Fibroblast of mammary gland (primary cell): ENCODE measurements at places on chromosomes 13 and 19.

DNA sequence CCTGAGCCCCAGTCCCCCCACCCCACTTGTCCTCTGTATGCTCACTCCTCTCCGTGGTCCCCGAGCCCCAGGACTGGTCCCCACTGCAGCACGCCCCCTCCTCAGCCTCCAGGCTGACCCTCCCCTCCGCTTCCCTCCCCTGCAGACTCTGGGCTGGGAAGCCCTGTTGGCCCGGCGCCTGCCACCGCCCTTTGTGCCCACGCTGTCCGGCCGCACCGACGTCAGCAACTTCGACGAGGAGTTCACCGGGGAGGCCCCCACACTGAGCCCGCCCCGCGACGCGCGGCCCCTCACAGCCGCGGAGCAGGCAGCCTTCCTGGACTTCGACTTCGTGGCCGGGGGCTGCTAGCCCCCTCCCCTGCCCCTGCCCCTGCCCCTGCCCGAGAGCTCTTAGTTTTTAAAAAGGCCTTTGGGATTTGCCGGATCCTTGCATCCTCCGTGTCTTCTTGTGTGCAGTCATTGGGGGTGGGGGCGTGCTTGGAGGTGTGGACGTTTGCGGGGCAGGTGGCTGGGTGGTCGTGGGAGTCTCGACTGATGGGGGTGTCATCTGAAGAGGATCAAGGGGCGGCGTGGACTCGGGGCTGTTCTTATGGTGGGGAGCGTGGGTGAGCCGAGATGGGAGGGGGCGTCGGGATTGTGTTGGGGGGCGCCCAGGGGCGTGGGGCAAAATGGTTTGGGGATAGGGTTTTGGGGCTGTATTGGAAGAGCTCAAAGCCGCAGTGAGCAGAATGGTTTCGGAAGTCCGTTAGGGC, 3.5 kb downstream of the PTGER1 start:
- no peak for DNase-seq

DNA sequence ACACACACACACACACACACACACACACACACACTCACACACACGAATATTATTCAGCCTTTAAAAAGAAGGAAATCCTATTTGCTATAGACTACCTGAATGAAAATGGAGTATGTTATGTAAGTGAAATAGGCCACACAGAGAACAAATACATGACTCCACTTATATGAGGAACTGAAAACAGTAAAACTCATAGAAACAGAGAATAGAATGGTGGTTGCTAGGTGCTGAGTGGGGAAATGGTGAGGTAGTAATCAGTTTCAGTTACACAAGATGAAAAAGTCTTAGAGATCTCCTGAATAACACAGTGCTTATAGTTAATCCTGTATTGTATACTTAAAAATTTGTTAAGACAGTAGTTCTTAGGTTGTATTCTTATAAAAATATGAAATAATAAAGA, 8.2 kb downstream of the ZNF677 start:
- DNase-seq = no peak

DNA sequence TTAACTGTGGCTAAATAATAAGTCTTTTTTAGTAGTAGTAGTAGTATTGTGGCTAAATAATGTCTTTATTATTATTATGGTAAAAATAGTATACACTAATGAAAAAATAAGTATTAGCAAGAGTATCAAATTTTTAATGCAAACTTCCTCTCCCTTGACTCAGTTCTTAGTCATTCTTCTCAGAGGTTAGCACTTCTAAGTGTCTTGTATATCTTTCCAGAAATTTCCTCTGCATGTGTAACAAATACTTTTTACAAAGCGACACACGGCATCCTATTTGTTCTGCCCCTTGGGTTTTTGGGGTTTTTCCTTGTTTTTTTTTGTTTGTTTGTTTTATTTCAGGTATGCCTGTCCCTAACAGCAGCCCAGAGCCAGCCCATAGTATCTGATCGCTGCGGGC, 20.9 kb downstream of the SIN3B start:
- DNase-seq = peak; percentile 61

- no peak for DNase-seq
Observed at GRCh38 chr13:53683608-53684007, 655.0 kb downstream of the OLFM4 start.

GRCh38 chr13:110106726-110107125, 200.2 kb downstream of the COL4A1 start:
- no peak for DNase-seq

- no peak for DNase-seq
Observed at GRCh38 chr13:105073041-105073440, 1462.4 kb downstream of the EFNB2 start.

DNA sequence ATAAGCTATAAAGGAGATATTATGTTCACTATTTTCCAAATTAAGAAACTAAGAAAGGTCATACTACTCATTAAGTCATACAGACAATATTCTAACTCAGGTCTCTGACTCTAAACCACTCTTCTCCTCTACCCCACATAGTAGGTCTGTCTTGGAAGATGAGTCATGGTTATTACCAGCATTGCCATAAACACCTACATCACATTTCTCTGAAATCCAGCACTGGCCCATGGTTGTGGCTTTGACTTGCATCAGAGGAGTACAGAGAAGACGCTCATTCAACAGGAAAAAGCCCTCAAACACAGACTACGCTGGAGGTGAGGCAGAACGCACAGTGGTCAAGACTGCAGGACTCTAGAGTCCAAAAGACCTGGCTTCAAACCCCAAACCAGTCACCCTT, 476.8 kb downstream of the COG6 start:
- no peak for DNase-seq
